ENCODE measurements at places on chromosomes 2 and 18.

DNA sequence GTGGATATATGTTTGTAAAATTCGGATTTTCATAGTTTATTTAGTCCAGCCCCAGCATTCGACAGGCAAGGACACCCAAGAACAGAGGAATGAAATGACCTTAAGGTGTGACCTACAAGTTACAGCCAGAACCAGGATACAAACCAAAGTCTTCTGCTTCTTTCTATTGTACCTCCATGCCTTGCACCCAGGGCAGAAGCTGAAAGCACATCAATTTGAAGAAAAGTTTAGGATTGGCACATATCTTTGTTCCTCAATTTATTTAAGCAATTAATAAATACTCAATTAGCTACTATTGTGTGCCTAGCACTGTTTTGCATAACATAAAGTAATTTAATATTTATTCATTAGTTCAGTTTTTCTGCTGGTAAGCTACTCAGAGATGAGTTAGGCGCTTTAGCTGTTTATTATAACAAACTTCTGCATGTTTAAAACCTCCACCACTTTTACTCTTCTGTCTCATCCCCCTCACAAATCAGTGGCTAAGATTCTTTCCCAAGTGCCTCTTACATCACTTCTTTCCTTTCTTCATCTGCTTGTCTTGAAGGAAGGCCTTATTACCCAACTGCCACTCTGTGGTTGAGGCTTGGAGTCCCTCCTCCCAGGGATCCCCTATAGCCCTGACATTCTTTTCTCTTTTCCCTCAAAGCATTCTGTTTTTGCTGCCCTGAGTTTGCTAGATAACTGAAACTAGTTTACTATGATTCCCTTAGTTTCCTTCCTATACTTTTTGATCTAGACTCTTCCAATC is 37.1 kb upstream of the DARS1 start:
- DNase-seq = no peak

DNA sequence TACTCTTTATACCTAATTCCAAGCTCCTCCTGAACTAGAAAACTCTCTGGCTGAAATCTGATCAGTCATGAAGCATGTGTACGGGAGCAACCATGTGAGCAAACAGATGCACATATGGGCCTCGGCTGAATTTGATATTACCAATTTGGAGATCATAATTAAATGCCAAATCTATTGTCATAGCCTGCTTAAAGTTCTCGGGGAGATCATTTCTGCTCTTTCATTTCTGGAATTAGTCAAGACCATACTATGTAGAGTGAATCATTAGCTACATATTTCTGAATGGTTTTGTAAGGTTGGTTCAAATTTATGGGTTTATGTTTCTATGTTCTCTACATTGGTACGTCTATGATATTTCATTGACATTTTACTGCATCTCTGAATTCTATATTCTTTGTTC is 205.5 kb downstream of the UBE2E3 start:
- DNase-seq = no peak

GRCh38 chr2:70241340-70241739 is 7.1 kb downstream of the TIA1 start:
- no peak for DNase-seq

- DNase-seq = no peak
Measured at GRCh38 chr2:237097326-237097910, 11.7 kb downstream of the COPS8 start.

- no peak for DNase-seq
Measured at GRCh38 chr2:69380072-69380917, 6.7 kb downstream of the GFPT1 start.

GRCh38 chr18:47999801-48000248 is 69.4 kb upstream of the SMAD2 start:
- no peak for DNase-seq

- no peak for DNase-seq
Measured at GRCh38 chr2:221708902-221709301, 136.8 kb upstream of the EPHA4 start.

GRCh38 chr2:217836901-217837491 is 165.8 kb downstream of the TNS1 start:
- DNase-seq = no peak

DNA sequence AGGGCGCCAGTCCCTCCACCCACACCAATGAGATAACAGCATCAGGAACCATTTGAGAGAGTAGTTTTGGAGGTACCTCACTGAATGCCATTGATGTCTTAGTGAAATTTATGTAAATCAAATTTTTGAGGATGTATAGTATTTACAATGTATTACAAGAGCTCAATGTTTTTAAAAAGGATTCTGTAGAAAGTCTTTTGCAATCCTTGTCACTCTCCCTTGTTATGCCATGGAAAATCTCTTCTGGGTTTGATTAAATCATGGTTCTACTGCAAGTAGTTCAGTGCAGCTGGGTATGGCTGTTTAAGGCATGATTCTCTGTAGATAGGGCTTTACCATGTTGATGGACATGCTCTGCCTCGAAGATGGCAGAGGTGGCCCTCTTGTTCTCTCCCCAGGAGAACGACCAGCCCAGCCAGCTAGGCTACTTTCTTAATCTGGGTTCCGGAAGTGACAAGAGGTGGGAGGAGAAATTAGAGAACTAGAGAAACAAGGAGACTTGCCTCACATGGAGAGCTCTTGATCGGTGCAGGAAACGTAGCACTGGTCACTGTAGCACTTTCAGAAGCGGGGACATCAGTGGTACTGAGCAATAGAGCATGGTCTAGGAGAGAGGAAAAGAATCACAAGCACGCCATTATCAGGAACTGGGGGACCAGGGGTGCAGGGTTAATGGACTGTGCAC is 202.7 kb downstream of the CLIP4 start:
- DNase-seq = no peak

- DNase-seq = no peak
Measured at GRCh38 chr2:213253162-213253561, 31.1 kb upstream of the SPAG16 start.

DNA sequence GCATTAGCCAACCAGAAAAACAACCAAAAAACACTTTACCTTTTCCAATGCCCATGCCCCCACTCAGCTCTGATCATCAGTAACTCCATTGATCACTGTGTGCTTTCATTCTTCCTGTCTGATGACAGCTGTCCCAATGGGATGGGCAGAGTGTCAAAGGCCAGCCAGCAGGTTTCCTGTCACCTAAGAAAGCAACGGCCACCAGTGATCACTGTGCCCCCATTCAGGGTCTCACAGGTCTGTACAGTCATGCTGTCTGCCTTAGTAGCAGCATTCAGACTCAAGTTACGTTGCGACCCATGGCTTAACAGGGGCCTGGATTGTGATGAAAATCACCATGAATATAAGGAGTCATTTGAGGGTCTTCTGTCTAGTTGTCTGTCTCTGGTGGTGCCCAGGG is 184.5 kb downstream of the MGAT5 start:
- no peak for DNase-seq

DNA sequence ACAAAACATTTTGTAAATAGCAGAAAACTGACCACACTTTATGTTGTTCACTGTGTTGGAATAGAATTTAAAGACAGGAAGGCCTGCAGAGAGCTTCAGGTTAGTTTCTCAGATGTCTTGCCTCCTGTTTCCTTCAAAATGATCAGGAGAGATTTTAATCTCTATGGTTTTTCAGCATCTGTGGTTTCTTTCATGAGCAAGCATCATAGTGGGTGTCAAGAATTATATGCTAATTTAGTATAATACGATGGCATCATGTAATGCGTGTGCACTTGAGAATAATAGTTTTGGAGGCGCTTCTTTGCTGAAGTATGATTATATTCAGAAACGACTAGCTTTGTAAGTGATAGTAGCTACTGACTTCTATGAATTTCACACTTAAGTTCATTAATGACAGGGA is 149.9 kb downstream of the PLCL1 start:
- DNase-seq = peak; percentile 53

GRCh38 chr2:99571533-99571932 is 81.7 kb upstream of the REV1 start:
- DNase-seq = no peak

GRCh38 chr2:128139624-128140023 is 48.6 kb downstream of the UGGT1 start:
- DNase-seq = no peak

GRCh38 chr2:29423061-29423666 is 307.9 kb downstream of the CLIP4 start:
- DNase-seq = no peak

- DNase-seq = no peak
Measured at GRCh38 chr18:7666195-7666776, 99.2 kb downstream of the PTPRM start.

GRCh38 chr2:109331896-109332848 is 203.2 kb downstream of the SH3RF3 start:
- DNase-seq = no peak

GRCh38 chr2:221555494-221555846 is 16.6 kb downstream of the EPHA4 start:
- no peak for DNase-seq

- DNase-seq = no peak
Measured at GRCh38 chr18:39481281-39481680, 1915.7 kb upstream of the CELF4 start.

- no peak for DNase-seq
Measured at GRCh38 chr18:66136039-66136438, 385.2 kb downstream of the CDH7 start.
